ENCODE measurements at places on chromosomes 6 and 20. TPM values are rescaled to one million over a fixed set of nuclear protein-coding genes. Genes with fewer than 3 reads are reported as not detected.

CLIC5 gene
- 18.4 TPM for total RNA-seq

DNA sequence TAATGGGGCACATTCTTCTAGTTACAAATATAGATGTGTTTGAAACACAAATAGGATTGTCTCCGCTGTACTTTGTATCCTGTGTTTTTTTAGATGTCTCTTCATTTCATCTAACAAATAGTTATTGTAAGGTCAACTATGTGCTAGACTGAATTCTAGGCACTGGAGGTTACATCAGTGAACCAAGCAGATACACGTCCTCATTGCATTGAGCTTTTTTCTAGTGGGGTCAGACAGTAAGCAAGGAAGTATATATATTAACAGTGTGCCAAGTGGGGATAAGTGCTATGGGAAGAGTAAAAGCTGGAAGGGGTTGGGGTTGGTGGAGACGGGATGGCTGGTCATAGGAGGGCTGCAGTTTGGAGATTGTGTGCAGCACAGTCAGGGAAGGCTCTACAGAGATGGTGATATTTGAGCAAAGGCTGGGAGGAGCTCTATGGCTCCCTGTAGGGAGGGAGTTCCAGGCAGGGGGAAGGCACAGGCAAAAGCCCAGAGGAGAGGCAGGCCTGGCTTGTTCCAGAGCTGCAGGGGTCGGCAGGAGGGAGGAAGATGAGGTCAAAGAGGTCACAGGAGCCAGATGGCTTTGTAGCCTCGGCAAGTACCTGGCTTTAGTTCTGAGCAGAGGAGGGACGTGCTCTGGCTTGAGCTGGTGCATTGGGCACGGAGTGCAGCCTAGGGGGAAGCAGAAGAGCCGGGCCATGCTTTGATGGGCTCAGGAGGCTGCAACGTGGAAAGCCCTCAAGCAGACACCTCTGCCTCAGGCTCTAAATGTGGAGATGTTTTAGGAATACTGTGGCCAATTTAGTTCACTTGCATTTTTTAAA is 152.3 kb downstream of the ZDHHC14 start:
- DNase-seq: no peak

DNA sequence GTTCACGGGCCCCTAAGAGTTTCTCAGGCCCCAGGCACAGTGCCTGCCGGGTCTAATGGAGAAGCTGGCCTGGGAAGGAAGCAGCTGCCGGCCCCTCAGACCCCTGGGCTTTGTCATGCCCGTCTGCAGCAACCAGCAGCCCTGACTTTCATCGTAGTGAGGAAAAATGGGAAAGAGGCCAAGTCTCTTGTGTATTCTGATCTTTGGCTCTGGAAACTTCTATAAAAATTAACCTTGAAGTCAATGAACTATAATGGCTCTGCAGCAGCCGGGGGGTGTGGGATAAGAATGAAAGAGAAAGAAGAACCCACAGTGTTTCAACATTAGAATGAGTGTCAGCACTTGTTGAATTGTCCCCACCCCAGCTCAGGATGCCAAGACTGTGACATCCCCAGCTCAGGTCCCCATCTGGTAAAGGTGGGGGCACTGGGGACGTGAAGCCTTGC is 12.9 kb downstream of the TGM2 start:
- DNase-seq: no peak

- no peak for DNase-seq
Observed at GRCh38 chr6:39577446-39578165, 147.6 kb downstream of the KIF6 start.

DNA sequence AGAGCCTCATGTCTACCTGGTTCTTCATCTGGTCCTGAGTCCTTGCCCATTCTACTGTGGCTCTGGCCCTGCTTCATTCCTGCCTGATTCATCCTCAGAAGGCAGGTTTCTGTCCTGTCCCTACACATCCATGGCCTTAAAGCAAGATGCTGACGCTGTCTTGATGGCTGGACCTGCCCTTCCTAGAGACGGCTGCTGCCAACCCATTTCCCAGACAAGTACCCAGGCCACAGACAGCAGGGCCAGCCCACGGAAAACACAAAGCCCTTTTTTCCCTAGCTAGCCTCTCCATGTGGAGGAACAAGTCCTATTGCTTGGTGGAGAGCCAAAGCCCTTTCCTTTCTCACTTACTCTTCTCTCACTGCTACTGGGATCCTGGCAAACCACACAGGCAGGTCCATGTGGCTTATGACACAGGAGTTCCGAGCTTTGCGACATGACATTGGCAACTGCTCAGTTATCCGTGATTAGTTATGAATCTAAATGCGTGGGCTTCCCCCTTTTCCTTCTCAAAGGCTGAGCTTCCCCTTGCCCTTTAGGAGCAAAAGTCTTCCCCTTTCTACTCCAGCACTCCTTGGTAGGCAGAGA is 72.9 kb downstream of the SLC22A3 start:
- DNase-seq: no peak

DDO gene
- total RNA-seq: not detected

- no peak for DNase-seq
Observed at GRCh38 chr6:15372932-15373331, 127.1 kb downstream of the JARID2 start.

ATAT1 gene
- total RNA-seq: 8.3 TPM

DNA sequence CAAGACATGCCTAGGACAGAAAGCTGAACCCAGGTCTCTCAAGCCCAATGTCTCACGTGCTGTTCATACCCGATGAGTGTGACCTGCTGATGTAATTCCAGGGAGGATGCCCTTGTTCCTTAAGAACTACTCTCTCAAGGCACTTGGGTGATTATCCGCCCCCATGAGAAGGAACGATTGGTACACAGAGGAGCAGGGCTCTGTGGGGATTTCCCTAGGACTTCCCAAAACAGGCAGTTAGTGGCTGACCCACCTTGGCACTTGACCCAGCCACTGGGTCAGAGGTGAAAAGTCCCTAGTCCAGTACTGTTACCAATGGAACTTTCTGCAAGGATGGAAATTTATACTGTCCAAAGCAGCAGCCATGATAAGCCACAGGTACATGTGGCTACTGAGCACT is 9.2 kb upstream of the BPIFB6 start:
- DNase-seq: no peak

GRCh38 chr20:60136645-60137401 is 178.6 kb downstream of the CDH26 start:
- DNase-seq: no peak

ERVFRD-1 gene
- total RNA-seq: not detected

PACRG gene
- total RNA-seq: 0.81 TPM

CFAP206 gene
- 0.25 TPM for total RNA-seq

DNA sequence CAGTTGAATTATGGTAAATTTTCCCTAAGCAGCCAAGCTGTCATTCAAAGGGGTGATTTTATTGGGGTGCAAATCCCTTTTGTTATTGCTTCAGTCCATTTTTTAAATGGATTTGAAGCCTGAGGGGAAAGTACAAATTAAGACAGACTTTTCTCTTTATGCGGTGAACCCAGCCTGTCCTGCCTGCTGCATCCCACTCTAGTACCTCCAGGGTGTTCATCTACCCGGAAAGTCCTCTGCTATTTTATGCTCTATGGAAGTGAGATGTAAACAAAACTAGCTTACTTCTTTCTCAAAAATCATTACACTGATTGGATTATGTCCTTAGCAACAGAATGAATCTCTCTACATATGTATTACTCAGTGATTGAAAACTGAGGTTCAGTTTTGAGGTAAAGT is 1088.9 kb upstream of the CITED2 start:
- no peak for DNase-seq

PAK5 gene
- total RNA-seq: not detected

DNA sequence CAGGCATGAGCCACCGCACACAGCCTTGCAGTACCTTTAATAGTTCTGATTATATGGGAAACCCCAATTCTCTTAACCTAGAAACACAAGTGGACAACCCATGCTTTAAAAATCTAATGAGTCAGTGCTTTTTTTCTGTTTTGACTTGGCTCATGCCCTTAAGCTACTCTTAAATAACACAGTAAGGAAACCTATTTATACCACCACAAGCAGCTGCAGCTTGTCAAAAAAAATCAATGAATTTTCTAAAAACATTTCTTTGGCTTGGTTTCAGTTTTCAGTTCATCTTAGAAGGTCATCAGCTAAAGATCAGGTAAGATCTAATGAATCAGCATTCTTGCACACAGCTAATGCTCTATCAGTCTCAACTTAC is 124.1 kb upstream of the DST start:
- no peak for DNase-seq

DNA sequence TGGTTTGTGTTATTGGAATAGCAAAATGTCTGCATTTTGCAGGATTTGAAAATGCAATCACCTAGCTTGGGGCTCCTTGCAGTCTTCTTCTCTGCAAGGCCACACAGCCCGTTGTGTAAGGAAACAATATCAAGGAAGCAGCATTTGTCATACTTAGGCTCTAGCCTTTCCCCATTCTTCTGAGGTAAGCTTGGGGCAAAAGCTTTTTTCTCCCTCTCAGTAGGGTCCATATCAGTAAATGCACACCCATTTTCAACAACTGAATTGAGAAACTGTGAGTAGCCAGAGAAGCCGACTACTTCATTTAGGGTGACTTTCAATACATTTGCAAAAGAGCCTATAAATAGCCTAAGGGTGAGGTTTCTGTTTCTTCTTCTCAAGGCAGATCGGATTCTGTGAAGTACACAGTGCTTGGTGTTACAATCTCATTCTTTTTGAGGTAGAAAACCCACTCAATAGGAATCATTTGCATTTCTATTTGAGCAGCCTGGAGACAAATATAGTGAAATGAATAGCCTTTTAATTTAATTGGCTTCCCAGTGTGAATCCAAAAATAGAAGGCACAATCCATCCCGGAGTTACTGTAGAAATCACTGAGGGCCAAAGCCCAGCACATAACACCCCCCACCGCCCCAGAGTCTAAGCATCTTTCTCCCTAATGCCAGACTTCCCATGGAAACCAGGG is 61.8 kb downstream of the BTBD3 start:
- DNase-seq: no peak

- no peak for DNase-seq
Observed at GRCh38 chr20:1944345-1945091, 49.3 kb downstream of the SIRPA start.

DNA sequence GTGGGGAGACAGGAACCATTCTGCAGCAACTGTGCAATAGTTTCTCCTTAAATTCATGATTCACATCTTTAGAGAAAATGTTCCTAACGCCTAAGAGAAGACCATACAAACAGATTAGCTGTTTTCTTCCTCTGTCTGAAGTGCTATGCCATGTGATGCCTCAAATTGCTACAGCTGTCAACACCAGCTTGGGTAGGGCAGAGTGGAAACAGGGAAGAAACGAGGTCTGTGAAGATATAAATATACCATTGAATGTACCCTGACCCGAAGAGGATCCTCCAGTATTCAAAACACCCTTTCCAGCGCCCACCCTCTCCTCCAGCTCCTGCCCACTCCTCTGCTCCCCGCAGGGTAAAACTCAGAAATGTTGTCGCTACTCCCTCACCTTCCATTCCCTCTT is 40.3 kb upstream of the PRND start:
- no peak for DNase-seq

GRCh38 chr20:16434062-16434664 is 139.1 kb downstream of the KIF16B start:
- DNase-seq: peak; percentile 5

DNA sequence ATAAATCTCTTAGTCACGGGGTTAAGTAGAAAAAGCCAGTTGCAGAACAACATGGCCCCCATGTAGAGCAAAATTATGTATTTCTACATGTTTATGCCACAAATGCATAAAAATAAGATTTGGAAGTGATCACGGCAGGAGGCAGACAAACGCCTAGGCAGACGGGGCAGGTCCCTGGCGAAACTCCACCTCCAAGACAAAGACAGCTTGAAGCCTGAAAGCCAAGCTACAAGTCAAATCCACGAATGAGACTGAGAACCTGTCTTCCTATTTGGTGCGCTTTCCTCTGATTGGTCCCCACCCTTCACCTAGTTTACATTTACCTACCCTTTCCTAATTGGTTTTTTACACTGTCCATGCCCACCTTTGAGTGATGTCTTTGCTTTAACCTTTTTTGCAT is 28.7 kb upstream of the AHCY start:
- no peak for DNase-seq

- DNase-seq: no peak
Observed at GRCh38 chr6:16736856-16737775, 24.1 kb downstream of the ATXN1 start.

- DNase-seq: no peak
Observed at GRCh38 chr6:21949211-21949801, 347.5 kb downstream of the PRL start.

GRCh38 chr6:23089981-23090380 is 520.6 kb downstream of the HDGFL1 start:
- no peak for DNase-seq

PDYN gene
- not detected for total RNA-seq

GRCh38 chr20:35942243-35942642 is 12.1 kb downstream of the SCAND1 start:
- DNase-seq: no peak

KCNK5 gene
- 0.83 TPM for total RNA-seq

TGM3 gene
- total RNA-seq: not detected

DNA sequence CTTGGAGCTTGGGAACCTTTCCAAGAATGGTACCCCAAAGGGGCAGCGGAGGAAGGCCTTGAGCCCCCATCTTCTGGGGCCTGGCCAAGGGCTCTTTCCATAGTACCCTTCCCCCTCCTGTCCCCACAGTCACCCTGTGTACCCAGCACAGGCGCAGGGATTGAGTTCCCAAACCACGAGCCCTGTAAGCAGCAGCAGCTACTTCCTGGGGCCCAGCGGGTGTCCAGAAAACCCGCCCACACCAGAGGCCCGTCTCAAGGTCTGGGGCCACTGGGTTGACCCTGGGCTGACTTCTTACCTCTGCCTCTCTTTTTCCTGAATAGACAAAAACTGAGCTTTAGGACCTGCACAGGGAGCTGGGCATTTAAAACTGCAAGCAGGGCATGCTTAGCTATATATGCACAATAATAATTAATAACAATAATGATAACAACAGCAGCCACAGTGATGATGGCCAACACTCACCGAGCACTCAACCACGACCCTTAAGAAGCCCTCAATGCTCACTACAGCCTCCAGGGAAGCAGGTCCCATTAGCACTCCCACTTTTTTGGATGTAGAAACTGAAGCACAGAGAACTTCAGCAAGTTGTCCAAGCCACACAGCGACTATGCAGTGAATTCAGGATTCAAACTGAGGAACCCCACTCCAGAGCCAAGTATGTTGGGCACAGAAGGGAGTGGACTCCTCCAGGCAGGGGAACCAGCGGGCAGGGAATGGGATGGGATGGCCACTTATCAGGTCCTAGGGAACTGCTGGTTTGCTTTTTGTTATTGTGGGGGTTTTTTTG is 14.5 kb downstream of the NOL4L start:
- no peak for DNase-seq

CEP162 gene
- 10.3 TPM for total RNA-seq

DNA sequence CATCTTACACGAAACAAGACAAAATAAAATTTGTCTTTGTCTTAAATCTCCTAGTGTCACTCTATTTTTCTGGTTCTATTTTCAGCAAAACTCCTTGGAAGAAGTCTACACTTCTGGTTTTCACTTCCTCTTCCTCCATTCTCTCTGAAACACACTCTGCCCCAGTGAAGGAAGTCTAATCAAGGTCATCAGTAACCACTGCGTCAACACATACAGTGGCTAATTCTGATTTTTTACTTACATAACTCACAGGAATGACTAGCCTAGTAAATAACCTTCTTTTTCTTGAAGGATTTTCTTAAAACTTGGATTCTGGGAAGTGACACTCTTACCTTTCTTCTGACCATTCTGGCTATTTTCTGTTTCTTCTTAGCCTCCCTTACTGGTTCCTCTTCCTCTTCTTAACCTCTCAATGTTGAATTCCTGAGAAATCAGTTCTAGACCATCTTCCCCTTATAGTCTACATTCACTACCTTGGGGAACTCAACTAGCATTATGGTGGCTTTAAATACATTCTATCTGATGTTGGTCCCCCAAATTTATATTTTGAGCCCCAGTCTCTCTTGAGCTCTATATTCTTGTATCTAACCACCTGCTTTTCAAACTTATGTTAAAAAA is 37.5 kb downstream of the AIG1 start:
- peak; percentile 33 for DNase-seq

- DNase-seq: no peak
Observed at GRCh38 chr6:3200682-3201081, 26.8 kb downstream of the TUBB2B start.
